Stimulated activated CD4-positive, alpha-beta T cell treated with anti-CD3 and anti-CD28 coated beads, Interleukin-15, amount 100 ng/mL, for 48 hours (primary cell): ENCODE measurements at places on chromosomes 3 and 15.

GRCh38 chr15:61130950-61131942 lies 97.9 kb downstream of the RORA start:
- no peak for DNase-seq

GRCh38 chr15:68634122-68634482 lies 55.3 kb downstream of the CORO2B start:
- no peak for DNase-seq

- peak; percentile 52 for DNase-seq
These were observed 53.7 kb downstream of the BDH1 start for GRCh38 chr3:197501879-197502620.

DNA sequence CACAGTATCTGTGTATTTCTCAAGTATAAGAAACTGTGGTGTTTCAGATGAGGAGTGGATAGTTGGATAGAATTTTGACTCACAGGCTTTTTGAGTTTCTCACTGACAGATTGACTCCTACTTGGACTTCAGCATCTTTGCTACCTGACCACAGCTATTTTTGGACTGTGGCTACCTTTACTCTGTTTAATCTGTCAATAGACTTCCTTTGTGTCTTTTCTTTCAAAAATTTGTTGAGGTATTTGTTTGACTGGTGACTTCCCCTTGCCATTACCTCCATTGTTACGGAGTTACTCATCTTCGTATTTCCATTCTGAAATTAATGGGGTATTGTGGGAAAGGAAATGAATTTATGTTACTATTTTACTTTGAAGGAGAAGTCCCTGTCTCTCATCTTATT lies 123.8 kb downstream of the AGBL1 start:
- DNase-seq: no peak

GRCh38 chr3:127949446-127950055 lies 34.5 kb downstream of the KBTBD12 start:
- DNase-seq: no peak

DNA sequence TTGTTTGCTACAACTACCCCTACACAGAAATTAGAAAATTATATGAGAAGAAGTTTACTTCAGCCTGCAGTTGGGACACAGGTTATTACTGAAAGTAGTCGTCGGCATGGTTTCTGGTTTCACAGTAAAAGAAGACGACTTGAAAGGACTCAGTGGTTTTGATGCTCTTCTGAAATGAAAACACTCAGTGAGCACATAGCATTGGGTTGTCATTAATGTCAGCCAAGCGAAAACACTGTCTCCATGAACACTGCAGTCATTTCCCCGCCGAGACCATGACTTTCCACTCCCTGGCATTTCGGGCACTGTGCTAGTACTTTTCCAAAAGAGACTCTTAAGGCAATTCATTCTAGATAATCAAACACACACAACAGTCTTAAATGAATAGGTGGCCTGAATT lies 69.2 kb upstream of the ICE2 start:
- DNase-seq: peak; percentile 64

GRCh38 chr15:101368086-101368780 lies 73.2 kb upstream of the SNRPA1 start:
- no peak for DNase-seq

DNA sequence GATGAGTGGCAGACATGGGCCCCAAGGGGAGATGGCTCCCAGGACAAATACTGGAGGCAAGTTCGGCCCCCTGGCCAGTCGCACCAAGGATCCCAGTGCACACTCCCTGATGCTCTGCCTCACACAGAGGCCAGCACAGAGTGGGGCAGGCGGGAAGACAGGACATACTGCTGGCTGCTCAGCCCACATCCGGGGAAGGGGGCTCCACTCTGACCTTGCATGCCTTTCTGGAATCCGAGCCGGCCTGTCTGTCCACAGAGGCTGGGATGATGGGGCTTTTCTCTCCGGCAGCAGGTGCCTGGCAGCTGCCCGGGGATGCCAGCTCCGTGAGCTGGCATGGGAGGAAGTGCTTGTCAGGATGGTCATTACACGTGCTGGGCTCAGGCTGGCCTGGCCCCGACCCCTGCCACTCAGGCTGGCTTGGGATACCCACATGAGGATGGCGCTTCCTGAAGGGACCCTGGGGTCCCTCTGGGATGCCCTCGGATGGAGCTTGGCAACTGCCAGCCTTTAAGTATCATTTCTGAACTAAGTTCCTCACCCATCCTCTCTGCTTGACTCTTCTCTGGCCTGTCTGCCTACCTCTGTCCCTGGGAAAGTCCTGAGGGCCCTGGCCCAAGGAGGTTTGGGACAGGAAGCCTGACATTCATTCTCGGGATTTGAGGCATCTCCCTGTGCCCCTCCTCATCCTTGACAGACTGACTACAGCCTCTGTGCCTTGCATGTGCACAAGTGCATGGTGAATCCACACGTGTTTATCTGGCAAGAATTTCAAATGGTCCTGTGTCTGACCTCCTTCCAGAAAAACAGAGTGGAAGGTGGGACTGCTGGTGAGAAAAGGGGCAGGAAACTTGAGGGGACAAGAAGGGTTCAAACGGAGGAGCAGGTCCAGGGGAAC lies 46.5 kb downstream of the EXOG start:
- no peak for DNase-seq

GRCh38 chr3:128056258-128056657 lies 4.0 kb downstream of the SEC61A1 start:
- DNase-seq: no peak

GRCh38 chr15:88708655-88709054 lies 69.8 kb downstream of the ISG20 start:
- DNase-seq: no peak

DNA sequence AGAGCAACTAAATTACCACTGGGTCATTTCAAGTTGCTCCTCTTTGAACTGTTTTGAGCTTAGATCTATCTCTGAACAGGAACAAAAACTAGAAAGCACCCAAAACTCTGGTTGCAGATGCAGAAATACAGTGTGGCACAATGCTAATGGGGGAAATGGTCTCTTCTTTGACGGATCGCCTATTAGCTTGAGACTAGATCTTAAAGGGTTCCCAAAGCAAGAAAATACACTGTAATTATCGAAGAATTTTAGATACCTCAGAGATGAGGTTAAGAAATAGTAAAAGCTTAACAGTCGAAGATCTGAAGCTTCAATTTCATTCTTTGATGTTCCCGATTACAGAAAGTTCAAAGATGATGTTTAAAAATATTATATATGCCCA lies 818 bp downstream of the PPP1R2 start:
- no peak for DNase-seq

- DNase-seq: no peak
These were observed 60.7 kb downstream of the B3GNT5 start for GRCh38 chr3:183313764-183314163.

DNA sequence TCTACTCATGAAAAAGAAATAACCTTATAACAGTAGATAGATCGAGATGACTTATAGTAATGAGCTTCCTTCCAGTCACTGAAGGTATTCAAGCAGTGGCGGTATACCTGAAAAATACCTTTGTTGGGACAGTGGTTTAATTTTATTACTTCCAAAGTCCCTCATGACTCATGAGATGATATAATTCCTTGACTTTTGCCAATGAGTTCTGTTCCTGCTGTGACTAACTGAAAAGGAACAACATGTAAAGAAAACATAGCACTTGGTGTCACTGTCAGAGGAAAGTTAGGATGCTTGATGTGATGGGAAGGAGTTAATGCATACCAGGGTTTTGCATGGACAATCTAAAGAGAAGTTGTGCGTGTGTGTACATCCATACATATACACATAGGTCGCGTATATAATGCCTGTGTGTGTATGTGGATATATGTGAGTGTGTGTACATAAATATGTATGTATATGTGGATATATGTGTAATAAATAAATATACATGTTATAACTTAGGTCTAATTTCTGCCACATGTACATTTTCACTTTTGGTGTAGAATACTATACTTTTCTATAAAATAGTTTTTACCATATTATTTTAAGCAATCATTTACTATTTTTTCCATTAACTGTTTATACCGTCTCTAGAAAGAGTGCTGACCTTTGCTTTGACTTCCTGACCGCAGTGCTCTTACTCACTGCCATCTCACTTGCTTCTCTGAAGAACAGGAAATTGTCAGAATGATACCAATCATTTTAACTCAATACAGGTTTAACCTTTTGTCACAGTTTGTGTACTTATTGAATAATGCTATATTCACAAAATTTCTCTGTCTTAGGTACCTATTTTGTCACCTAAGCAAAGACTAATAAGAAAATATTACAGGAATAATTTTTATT lies 12.6 kb upstream of the PAK2 start:
- DNase-seq: no peak

DNA sequence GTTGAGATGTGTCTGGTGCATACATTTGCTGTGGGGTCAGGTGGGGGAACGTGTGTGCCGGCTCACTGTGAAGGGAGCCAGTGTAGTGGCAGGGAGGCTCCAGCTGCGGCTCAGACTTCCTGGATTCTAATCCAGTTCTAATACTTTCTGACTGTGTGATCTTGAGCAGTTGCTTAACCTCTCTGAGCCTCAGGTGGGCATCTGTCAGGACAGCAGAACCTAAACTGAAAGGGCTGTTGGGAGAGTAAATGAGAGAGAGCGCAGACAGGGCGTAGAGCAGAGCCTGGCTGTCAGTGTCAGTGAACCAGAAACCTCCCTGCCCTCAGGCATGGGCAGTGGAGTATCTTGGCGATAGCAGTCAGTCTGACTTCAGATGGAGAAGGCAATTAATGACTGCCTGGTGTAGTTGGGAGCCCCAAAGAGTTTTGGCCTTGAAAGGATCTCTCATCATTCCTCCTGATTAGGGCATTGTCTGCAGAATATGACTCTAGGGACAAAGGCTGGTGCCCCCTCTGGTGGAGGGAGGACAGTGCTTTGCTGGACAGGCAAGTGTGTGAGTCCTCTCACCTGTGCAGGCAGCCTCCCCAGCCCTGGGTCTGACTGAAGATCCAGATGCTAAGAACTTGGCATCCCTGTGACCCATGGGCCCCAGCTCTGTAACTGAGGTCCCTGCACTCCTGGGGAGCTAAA lies 9.6 kb downstream of the KBTBD13 start:
- DNase-seq: peak; percentile 10

DNA sequence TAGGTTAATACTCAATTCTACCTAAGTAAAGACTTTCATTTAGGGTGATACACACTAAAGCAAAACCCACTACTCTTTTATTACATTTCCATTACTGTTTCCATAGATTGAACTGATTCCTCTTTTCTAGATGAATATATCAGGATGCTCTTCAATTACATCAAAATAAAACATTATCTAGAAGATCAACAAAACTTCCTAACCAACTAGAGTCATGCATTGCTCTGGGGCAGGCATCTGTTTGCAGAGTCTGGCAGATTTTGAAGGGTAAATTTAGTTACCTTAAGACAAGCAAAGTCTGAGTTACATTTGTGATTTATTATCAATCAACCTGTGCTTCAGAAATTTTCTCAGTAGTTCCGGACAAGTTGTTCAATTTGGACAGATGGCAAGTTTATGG lies 117.1 kb downstream of the NEK11 start:
- no peak for DNase-seq

DNA sequence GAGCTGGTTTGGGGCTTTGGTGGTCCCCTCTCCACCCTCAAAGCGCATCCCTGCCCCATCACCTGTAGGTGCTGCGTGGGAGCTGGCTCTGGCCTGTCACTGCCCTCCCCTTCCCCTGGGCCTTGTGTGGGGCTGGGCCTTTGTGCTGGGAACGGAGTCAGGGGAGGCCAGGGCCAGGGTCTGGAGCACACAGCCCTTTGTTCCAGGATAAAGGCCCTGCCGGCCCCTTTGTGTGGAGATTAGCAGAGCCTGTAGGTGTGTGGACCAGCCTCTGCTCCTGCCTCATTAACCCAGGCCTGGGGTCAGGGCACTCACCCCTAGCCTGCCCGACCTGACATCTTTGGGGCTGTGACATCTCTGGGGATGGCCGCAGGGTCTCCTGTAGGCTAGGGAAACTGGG lies 8.9 kb downstream of the EPHB3 start:
- no peak for DNase-seq

DNA sequence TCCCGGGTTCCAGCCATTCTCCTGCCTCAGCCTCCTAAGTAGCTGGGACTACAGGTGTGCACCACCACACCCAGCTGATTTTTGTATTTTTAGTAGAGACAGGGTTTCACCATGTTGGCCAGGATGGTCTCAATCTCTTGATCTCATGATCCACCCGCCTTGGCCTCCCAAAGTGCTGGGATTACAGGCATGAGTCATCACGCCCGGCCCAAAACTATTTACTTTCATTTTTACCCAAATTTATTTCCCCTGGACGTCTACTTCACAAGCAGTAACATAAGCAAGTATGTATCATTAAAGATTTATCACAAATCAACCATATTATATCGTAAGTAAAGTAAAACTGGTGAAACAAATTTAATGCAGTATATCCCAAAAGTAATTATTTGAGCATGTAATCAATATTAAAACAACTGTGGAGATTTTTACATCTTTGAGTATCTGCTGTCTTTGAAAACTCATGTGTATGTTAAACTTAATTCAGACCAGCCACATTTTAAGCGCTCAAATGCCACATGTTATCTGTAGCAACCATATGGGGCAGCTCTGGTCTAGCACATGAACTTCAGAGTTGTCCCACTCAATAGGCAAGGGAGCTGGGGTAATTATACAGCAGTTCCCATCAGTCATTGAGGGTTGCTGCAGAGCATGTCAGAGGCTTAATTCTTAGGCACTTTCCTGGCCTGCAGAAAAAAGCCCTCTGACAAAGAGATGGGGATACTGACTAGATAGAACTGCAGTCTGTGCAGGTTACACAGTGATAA lies 185.7 kb upstream of the CTDSPL start:
- no peak for DNase-seq

GRCh38 chr3:59171491-59171890 lies 121.7 kb upstream of the CFAP20DC start:
- no peak for DNase-seq

- no peak for DNase-seq
These were observed 152.2 kb downstream of the TMCO5A start for GRCh38 chr15:38086611-38087010.

- no peak for DNase-seq
These were observed 268.7 kb upstream of the THRB start for GRCh38 chr3:24763393-24763792.

GRCh38 chr3:89113893-89114840 lies 6.7 kb downstream of the EPHA3 start:
- DNase-seq: no peak

DNA sequence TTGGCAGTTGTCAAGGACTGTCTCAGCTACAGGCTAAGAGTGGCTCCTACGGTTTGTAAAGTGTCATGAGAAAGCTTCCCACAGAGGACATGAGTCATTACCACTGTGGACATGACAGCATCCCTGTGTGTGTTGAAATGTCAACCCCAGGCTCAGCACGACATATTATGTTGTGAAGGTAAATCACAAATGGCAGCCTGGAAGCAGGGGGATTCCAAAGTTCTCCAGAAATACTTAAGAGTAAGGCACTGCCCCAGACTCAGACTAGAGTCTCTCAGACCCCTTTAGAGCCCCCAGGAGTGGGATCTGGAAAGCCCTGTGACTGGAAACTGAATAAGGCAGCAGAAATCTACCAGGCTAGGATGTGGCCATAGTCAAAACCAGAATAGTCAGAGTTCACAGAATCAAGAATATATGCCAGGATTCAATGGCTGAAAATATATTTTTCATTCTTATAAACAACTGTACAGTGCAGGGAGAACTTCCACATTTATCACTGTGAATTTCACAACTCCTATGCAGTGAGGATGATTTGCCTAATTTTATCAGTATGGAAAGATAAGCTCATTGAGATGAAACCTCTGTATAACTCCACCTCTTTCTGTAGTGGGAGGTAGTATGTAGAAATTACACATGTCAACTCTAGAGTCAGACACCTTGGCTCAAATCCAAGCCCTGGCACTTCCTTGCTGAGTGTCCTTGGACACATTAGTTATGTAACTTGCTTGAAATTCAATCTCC lies 237.1 kb upstream of the CFAP20DC start:
- DNase-seq: peak; percentile 21

GRCh38 chr3:103977417-103977816 lies 1389.3 kb upstream of the ALCAM start:
- no peak for DNase-seq

GRCh38 chr3:5006755-5007202 lies 27.5 kb downstream of the BHLHE40 start:
- peak; percentile 74 for DNase-seq
